Epithelial cell of esophagus (primary cell): ENCODE measurements at places on chromosomes 2 and 18.
A peak's percentile ranks its signal among the peaks of the same experiment; 100 is the strongest.

GRCh38 chr18:55489034-55489986, 98.7 kb downstream of the TCF4 start:
- no peak for DNase-seq

GRCh38 chr2:159252905-159253304, 33.6 kb downstream of the WDSUB1 start:
- no peak for DNase-seq

DNA sequence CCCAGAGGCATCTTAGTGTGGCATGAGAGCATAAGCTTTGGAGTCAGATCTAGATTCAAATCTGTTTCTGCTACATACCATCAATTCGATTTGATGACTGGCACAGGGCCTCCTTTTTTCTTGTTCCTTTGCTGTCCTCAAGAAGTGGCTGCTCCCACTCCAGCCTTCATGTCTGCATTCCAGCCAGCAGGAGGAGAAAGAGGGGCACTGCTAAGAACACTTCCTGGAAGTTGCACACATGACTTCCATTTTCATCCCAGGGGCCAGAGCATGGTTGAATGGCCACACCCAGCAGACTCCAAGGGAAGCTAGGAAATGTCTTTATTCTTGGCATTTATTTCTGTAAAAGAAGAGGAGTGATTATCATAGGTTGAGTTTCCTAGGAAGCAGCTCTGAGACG, 50.4 kb downstream of the EML6 start:
- no peak for DNase-seq

DNA sequence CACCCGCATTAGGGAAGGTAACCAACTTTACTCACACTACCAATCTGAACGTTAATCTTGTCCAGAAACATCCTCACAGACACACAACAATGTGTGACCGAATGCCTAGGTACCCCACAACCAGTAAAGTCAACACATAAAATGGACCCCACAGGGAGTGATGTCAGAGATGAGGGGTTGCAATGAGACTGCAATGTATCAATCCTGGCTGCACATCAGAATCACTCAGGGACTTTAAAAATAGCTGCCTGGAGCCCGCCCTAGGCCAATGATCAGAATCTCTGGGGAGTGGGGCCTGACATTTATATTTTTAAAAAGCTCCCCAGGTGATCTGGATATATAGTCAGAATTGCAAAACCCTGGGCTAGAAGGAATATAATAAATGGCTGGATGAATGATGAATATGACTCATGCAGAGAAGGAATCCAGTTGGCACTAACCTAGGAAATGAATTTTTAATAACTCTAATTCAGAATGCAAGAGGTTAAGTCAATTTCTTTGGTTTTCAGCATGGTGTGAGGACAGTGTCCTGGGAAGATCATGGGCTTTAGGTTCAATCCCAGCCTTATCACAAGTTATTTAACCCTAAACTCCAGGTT, 92.8 kb downstream of the COLEC12 start:
- DNase-seq, result no peak

- DNase-seq, result no peak
These were observed 111.9 kb downstream of the RGPD3 start for GRCh38 chr2:106356291-106356690.

GRCh38 chr2:7666596-7667259, 749.5 kb downstream of the RNF144A start:
- no peak for DNase-seq

GRCh38 chr2:234426616-234427015, 70.3 kb downstream of the ARL4C start:
- no peak for DNase-seq

- DNase-seq, result no peak
These were observed 571.1 kb downstream of the TNS1 start for GRCh38 chr2:217431577-217432269.

DNA sequence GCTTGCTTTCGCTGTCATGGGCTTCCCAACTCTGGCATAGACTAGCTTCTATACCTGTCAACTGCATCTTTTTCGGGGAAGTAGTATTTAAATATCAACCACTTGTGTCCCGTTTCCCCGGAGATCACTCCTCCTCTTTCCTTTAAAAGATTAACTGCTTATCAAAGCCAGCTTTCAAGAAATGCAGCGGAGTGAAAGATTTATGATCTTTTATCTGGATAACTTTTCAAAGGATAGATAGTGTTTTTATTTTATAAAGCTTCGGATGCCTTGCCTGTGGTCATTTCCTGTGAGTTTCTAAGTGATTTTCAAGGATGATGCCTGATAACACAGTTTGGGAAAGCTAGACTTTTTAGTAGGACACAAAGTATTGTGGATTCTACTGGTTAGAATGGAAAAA, 2.9 kb upstream of the IGFBP5 start:
- no peak for DNase-seq

DNA sequence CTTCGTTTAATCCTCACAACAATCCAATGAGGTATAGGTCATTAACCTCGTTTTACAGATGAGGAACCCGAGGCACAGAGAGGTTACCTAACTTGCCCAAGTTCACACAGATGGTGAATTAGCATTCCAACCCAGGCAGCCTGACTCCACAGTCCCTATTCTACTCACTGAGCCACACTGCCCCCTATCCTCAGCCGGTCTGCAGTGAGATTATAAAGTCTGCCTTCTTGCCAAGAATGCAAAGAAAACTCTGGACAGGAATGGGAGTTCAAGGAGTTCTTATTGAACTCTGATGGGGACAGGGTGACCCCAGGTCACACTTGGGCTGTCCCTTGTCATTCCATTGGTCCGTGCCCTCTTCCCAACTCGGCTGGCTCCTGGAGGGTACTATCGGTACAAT, 118.1 kb upstream of the MSH6 start:
- peak; percentile 47 for DNase-seq
